NCI-H1048 (cell line): ENCODE measurements at places on chromosomes 16 and 17.

DNA sequence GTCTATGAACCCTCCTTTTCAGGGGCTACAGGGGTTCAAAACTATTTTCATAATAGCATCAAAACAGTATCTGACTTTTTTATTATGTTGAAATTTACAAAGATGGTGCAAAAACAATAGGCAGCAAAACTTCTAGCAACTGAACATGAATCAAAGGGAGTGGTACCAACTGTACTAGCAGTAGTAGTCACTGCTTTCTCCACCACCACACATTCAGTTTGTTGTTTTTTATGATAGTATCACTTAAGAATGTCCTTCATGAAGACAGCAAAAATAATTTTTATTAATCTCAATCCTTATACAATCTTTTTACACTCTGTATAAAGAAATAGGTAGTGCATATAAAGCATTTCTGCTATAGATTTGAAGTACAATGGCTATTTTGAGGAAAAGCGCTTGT is 47.6 kb downstream of the MED13 start:
- no peak for DNase-seq

GRCh38 chr16:23121024-23121423 is 28.2 kb downstream of the USP31 start:
- DNase-seq, result no peak

DNA sequence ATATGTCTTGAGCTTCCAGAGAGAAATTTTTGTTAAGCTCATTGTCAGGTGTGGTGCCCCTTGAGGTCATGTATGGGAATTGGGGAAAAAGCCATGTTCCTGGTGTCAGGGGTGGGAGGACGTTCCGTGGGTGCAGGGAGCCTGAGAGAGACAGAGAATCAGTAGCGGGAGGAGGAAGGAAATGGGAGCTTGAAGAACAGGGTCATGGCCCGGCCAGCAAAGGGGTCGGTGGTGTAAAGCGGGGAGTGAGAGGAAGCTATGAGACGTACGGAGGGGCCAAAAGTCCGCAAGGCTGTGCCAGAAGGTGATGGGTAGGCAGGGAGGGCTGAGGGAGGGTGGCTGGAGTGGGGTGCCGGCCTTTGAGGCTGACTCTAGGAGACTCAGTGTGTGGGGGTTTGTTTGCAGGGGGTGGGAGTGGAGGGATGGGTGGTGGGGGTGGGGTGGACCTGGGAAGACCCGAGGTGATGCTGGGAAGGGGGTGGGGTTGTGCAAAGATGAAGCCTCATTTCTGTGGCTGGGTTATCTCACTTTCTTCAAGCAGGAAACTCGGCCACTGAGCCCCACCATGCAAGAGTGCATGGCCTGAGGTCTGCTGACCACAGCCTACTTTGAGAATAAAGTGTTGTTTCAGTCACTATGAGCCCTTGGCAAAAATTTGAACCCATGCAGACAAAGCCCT is 63.6 kb downstream of the PLCG2 start:
- no peak for DNase-seq

DNA sequence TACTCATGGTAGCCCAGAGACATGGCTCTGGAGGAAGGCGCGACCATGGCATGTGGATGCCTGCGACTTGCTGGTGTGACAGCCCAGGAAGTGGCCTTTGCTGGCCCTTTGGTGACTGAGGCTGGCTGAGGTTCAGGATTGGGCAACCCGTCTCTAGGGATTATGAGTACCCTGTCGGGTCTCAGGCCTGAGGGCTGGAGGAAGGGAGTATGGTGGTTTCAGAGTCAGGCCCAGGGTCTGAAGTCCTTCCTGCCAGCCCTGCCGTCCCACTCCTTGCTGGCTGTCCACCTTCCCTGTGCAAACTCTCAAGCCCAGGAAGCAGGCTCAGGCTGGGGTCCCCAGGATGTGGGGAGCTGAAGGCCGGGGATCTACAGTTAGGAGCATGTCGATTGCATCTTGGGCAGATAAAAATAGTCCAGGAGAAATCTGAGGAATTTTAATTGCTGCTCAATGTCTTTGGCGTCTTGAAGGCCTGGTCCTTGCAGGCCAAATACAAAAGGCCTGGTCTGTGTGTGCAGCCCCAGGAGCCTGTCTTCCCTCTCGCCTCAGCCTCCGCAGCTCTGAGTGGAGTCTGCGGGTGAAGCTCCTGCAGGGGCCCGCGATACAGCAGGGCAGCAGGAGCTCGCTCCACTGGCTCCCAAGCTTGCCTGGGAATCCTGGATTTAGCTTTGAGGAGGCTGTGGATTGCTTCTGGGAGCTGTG is 52.5 kb downstream of the NKD1 start:
- no peak for DNase-seq

- no peak for DNase-seq
These were observed 221.4 kb downstream of the MAF start for GRCh38 chr16:79379095-79379494.

DNA sequence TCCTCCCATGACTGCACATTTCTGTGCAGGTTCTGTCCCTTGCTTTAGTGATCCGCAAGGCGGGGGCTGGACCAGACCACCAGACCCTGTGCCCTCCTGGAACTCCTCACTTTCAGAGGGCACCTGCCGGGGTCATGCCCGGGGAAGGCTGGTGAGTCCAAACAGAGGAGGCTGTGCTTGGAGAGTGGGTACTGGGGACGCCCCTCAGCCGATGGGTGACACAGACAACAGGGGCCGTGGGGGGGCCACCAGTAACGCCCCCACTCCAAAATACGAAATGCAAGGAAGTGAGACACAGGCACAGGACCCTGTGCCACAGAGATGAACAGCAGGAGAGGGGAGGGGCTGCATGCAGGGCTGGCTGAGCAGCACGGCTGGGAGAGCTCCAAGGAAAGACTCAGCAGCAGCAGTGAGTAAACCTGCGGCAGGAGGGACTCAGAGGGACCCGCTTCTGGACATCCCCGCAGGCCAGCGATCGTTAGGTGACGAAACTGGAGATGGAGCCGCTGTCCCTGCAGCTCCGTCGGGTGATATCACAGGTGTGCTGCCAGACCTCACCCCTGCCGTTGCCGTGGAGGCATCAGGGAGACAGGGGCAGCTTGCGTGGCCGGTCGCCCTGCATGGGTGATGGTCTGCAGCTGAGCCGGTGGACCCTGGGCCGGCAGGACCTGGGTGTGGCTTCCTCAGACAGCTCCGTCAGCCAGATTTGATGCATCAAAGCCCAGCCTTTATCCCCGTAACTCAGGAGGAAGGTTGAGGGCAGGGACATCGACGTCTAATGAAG is 71.2 kb upstream of the GNG13 start:
- no peak for DNase-seq

GRCh38 chr17:32909787-32910369 is 18.1 kb upstream of the TMEM98 start:
- peak; percentile 25 for DNase-seq

GRCh38 chr17:41621916-41622315 is 2.5 kb downstream of the KRT17 start:
- no peak for DNase-seq

DNA sequence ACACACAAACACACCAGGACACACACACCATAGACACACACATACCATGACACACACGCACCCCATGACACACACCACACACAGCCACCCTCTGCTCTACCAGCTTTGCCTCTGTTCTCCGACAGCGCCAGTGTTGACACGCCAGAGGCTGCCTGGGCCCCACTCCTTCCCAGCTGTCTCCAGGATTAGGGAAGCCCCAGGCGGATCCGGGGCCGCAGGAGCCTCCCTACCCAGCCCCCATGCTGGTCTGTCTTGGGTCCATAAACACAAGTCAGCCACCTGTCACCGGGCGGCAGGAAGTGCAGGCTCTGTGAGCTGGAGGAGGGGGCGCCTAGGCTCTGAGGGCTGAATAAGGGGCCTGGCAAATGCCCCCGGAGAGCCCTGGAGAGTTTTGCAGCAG is 10.5 kb downstream of the TBC1D16 start:
- no peak for DNase-seq

GRCh38 chr16:84995663-84996062 is 15.7 kb downstream of the ZDHHC7 start:
- no peak for DNase-seq

DNA sequence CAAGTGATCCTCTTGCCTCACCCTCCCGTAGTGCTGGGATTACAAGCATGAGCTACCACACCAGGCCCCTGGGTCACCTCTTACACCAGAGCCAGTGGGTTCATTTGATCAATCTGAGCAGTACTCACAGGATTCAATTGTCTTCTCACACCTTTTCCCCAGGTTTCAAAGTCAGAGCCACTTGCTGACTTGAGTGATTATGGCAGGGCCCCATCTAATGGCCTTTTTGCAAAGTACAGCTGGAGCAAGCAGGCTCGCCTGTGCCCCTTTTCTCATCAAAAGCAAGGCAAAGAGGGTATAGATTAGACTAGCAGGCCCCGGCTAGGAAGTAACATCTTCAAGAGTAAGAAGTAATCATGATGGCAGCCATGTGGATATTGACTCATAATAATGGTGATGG is 114.8 kb upstream of the NOL11 start:
- no peak for DNase-seq

- no peak for DNase-seq
These were observed 3.0 kb upstream of the CCR7 start for GRCh38 chr17:40568074-40568836.

DNA sequence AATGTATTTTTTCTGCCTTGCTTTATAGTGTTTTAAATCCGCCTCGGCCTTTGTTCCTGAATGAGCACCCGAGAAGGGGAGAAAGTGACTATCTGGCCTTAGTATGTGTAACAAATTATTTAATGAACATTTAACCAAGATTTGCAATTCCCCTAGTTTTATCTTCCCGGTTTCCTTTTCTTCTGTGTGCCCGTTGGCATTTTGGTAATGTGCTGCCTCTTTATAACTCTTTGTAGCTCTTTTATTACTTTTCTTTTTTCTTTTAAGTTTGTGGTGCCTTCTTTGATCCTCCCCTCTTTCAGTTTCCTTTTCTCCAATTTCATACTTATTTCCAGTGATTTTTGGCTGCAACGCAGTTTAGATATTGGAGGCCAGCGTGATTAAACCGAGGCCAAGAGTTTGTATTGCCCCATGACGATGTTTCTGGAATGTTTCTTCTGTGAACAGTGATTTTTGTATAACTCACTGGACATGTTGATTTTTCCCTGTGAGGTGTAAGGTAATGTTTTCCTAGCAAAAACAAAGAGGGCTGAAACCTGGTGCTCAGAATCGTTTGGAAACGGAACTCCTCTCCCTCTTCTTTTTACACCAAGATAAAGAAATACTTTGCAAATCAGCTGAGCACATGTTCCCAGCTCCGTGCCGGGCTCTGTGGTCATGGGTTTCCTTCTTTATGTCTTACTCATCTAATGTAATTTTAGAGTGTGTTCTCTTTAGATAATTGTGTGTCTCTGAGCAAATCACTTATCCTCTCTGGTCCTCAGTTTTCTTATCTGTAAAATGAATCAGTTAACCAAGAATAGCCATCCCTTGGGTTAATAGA is 344.3 kb downstream of the WWOX start:
- DNase-seq, result no peak

GRCh38 chr16:4003166-4003565 is 113.1 kb downstream of the ADCY9 start:
- DNase-seq, result no peak

GRCh38 chr17:64085650-64086005 is 44.3 kb downstream of the ERN1 start:
- DNase-seq, result no peak

GRCh38 chr16:56941092-56941491 is 9.2 kb downstream of the HERPUD1 start:
- DNase-seq, result no peak

DNA sequence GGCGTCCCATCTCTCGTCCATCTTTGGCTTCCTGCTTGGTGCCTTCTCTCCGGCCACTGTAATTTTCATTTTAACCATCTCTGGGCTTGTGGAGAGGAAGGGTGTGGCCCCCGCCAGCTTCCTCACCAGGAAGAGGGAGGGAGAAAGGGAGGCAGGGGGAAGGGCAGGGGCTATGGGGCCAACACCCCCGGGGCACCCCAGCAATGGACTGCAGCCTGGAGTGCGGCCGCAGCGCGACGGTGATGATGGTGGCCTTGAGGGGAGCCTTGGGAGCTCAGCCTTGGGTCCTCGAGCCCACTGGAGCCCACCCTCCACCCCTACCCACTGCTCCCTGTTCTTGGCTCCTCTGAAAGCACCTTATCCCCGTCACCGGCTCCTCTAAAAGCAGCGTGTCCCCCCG is 9.5 kb downstream of the METRNL start:
- no peak for DNase-seq

DNA sequence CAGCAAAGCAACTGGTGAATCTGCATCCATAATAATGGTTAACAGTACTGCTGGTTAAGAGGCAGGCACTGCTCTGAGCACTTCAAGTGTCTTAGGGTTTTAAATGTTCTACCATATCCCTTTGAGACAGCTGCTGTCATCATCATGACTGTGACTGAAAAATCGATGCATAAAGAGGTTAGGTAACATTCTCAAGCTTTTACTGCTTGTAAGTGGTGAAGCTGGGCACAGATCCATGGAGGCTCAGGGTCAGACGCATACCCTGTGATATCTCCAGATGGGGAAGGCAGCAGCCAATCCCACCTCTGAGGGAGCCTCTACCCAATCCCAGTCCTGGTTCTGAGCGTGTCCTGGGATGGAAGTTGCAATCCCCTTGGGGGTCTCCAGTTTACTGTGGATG is 57.6 kb upstream of the SOX9 start:
- DNase-seq, result no peak

GRCh38 chr16:68487203-68487514 is 38.9 kb upstream of the SMPD3 start:
- no peak for DNase-seq

DNA sequence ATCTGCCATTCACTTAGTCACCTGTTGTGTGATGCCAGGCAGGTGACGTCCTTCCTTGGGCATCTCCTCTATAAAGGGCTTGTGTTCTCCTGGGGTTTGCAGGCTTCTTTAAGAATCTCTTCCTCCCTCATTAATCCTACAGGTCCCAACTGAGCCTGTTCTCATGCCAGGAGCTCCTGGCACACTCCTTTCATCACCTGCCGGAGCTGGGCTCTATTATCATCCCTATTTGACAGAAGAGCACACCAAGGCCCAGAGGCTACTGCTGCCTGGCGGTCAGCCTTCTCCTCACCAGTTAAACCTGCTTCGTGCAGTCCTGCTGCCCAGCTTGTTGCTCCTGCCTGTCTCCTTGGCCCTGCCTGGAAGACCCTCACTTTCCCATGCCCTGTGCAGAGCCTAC is 51.2 kb downstream of the RAI1 start:
- no peak for DNase-seq

DNA sequence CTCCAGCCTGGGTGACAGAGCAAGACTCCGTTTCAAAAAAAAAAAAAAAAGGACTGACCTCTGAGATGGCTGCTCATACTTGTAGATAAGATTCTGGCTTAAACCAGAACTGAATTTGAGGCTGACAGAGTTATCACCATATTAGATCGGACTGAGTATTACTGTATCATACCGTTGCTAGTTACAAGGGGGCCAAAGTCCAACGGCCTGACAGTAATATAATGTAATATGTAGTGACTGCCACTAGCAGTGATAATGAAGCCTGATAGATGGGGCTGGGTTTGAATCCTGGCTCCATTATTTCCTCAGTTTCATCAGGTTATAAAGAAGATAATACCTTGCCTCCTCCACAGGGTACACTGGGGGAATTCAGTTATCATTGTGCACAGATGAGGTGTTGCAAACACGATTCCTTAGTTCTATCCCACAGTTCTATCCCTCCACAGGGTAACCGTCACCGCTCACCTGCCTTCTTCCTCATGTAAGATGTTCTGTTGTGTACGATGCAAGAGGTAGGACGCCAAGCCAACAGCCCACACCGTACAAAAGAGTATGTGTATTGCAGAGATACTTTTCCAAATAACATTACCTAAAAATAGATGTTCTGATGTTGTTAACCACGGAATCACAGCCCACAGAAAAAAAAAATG is 5.2 kb downstream of the TMEM220 start:
- no peak for DNase-seq
